ENCODE measurements at places on chromosomes 12 and 14. TPM values are rescaled to one million over a fixed set of nuclear protein-coding genes. Genes with fewer than 3 reads are reported as not detected.

DNA sequence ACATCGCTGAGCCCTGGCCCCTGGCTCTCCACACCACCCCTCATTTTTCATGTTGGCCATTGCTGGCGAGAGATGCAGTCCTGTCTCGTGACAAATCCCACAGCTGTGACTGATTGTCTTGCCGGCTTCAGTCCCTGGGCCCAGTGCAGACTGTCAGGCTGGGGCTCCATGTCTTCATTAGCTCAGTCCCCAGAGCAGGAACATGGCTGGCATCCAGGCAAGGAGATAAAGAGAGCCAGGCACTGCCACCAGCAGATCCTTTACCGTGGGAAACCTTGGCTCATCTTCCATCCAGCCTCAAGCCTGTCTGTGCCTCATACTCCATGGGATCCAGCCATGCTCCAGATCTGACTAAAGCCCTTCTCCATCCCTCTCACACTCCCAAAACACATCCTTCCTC is 284.7 kb upstream of the FKBP4 start:
- ATAC-seq, result no peak

GRCh38 chr14:75259510-75259855 is 19.1 kb upstream of the FOS start:
- peak; percentile 27 for ATAC-seq

DNA sequence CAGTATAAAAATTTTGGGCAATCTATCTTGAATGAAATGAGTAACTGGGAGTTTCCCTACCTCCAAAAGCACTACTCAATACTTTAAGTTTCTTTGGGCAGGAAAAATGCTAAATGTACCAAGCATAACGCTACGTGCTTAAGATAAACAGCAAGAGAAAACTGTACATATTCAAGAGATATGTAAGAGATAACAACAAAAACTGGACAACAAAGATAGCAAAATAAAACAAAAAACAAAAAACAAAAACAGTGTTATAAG is 20.0 kb downstream of the PTGES3 start:
- ATAC-seq, result no peak

GRCh38 chr12:2185751-2186341 is 133.1 kb downstream of the CACNA1C start:
- no peak for ATAC-seq

- ATAC-seq, result no peak
Observed at GRCh38 chr12:107684990-107685359, 624 bp upstream of the PWP1 start.

DNA sequence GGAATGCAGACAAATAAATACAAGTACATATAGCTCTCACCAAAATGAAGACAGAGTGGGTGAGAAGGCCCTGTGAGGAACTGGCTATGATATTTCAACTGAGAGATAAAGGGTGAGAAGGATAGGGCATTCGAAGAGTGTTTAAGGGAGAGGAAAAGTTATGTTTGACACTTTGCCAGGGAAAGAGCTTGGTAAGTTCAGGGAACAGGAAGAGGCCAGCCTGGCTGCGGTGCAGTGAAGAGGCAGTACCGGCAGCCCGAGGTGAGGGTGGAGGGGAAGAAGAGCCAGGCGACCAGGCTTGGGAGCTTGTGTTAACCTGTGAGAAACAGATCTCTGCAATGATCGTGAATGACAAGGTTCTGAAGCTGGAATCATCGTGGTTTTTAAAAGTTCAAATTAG is 84.7 kb upstream of the RFX4 start:
- no peak for ATAC-seq

DNA sequence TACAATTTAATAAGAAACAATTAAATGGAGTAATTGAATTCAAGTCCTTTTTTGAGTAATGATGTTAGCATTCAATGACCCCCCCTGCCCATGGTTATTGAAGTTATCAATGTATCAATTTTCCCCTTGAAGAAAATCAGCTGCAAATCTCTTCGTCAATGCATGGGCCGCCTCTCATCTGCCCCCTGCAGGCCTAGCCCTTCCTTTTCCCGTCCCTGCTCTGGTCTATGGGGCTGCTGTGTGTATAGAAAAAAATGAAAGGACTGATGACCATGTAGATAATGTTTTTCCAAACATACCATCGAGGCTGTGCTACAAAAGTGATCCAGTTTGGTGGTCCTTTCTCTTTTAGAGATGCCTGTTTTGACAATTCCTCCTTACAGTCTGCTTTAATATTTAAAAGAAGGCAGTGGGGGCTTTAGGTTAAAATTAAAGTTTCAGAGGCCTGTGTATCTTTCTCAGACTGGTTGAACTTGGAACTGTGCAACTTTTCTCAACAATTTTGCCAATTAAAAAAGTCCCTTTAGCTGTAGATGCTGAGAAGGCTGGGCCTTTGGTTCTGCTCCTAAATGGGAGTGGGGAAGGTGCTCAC is 98.4 kb downstream of the APAF1 start:
- no peak for ATAC-seq

GRCh38 chr12:12736759-12737676 is 19.9 kb downstream of the CDKN1B start:
- peak; percentile 76 for ATAC-seq

DNA sequence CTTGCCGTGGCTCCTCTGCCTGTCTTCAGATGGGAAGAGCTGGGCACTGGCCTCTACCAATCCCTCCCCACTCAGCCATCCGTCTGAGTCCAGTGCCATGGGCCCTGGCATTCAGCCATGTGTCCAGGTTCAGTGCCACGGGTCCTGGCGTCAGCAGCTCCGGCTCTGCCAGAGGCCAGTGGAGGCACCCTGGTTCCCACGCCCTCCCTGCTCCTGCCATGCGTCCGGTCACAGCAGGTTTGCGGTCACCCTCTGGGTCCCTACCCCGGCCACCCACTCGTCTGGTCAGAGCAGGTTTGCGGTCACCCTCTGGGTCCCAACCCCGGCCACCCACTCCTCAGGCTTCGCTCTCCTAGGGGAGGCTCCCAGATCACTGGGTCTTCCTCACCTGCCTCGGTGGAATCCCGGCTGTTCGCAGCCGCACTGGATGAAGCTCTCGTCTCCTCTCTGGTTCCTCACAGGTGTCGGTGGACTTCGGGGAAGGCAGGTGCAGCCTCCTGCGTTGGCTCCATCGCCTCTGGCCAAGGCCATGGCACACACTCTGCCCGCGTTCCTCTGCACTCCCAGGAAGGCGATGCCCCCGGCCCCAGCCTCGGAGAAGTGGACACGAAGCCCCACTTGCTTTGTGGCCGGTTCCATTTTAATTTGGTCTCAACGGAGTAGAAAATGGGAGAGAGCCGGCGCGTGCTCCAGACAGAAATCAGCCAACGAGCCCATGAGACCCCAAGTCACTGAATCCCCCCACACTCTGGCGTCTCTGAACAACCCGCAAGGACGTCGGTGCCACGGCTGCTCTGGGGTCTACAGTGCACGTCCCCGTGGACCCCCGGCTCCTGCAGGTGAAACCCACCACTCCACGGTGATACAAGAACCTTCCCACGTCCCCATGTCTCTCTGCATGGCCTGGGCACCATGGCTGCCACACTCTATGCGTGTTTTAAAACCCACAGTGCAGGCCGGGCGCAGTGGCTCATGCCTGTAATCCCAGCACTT is 47.8 kb upstream of the FBRSL1 start:
- ATAC-seq, result no peak

DNA sequence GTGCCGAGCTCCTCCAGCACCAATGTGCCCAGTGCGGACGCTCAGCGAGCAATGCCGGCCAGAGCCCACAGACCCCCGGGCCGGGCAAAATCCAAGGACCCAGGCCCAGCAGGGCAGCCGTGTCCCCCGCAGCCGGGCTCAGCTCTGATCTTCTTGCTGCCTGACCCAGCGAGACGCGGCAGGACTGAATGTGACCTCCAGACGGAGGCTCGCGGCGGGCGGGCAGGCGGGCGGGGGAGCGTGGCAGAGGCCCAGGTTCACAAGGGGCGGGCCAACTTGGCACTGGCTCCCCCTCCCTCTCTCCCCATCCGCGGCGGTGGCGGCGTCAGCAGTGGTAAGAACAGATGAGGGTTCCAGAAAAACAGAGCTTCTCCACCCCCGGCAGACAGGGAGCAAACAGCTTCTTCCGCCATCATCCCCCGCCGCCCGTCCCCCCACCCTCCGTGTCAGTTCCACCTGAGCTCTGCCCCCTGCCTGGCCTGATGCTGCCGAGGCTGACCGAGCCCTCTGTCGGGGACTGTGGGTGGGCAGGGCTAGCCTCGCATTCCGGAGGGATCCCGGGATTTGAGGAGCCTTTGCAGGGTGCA is 94.3 kb downstream of the RFLNA start:
- peak; percentile 36 for ATAC-seq

DNA sequence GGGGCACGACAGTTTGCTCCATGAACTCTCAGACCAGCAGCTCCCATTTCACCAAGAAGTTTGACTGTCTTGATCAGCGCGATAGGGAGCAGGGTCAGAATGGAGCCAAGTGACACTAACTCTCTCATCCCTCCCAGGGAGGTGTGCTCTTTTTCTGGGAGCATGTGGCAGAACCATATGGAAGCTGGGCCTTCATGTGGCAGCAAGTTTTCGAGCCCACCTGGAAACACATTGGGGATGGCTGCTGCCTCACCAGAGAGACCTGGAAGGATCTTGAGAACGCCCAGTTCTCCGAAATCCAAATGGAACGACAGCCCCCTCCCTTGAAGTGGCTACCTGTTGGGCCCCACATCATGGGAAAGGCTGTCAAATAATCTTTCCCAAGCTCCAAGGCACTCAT is 24.0 kb downstream of the ITGA7 start:
- no peak for ATAC-seq

GRCh38 chr12:124673801-124674617 is 106.6 kb upstream of the NCOR2 start:
- ATAC-seq, result no peak

DNA sequence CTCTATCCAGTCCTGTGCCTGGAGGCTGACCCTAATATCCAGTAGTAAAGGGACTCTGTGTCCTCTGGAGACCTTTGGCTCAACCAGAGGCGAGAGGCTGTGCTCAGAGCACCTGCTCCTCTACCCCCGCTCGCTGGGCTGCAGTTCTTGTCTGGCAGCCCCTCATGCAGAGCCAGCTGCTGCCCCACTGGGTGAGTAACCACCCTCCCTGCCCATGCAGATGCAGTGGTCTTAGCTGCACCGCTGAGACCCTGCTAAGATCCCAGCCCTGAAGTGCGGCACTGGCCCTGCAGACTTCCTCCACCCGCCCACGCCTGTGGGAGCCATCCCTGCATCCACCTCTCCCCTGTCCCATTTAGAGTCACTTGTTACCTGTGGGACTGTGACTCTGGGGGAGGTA is 347.5 kb upstream of the SFSWAP start:
- ATAC-seq, result no peak

- peak; percentile 100 for ATAC-seq
Observed at GRCh38 chr12:26369588-26369987, 174.2 kb downstream of the SSPN start.

GRCh38 chr14:85934123-85934885 is 404.4 kb downstream of the FLRT2 start:
- ATAC-seq, result no peak

- ATAC-seq, result no peak
Observed at GRCh38 chr12:9235519-9235918, 27.3 kb upstream of the PZP start.

DNA sequence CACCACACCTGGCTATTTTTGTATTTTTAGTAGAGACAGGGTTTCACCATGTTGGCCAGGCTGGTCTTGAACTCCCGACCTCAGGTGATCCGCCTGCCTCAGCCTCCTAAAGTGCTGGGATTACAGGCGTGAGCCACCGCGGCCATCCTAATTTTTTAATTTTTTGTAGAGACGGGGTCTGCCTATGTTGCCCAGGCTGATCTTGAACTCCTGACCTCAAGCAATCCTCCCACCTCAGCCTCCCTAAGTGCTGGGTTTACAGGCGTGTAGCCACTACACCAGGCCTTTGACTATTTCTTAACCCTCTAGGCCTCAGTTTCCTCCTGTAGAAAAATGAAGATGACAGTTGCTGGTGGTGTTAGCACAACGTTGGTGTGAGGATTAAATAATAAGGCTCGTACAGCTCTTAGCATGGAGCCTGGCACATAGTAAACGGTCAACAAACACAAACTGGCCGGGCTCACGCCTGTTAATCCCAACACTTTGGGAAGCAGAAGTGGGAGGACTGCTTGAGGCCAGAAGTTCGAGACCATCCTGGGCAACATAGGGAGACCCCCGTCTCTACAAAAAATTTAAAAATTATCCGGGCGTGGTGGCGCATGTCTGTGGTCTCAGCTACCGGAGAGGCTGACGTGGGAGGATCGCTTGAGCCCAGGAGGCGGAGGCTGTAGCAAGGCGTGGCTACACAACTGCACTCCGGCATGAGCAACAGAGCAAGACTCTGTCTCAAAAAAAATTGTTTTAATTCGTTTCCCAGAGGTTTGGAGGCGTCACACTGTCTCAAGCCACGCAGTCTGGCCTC is 979 bp downstream of the DDX54 start:
- peak; percentile 8 for ATAC-seq

DNA sequence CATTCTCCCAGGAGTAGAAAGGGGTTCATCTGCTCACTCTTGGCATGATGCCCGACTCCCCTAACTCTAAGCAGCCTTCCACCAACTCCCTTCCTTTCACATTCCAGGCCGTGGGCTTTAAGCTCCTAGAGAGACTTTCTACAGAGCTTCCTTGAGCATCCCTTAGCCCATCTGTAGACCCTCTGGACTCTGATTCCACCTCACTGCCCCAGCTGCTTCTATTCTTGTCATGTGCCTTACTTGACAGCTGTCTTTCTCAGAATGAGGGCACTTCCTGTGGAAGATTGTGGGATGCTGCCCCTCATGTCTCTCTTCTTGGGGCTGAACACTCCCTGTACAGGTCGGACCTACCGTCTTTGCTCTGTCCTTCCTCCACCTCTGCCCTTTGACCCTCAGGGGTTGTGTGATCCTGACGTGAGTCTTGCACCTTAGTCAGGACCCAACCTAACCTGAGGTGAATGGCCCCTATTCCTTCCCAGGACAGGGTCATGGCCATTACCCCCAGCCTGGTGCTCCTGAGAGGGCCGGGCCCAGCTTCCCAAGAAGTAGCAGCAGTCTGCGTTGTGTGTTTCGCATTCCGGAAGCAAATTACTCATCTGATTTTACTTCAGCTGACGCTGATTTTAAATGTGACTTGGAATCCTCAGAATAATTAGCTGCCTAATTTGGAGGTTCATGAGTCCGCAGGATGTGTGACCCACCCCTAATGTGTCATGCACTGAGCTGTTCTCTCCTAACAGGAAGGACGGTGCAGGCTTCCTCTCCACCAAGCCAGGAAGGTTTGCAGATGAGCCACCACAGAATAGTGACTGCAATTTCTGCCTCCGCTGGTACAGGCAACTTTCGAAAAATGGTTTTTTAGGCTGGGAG is 2.7 kb upstream of the GALNT6 start:
- no peak for ATAC-seq

Gene TIMM9
- 51.1 TPM for total RNA-seq

Gene SYNE3
- 0.49 TPM for total RNA-seq

Gene KLRF1
- 0.38 TPM for total RNA-seq

Gene ABCB9
- 11.9 TPM for total RNA-seq

Gene WDR89
- total RNA-seq, result 13.3 TPM

Gene TAS2R13
- 1.7 TPM for total RNA-seq

Gene PDZRN4
- total RNA-seq, result 0.20 TPM

Gene CLECL1
- 0.44 TPM for total RNA-seq

Gene PSMC6
- total RNA-seq, result 111 TPM

Gene KLRB1
- total RNA-seq, result 0.18 TPM

Gene KLRD1
- 0.62 TPM for total RNA-seq

Gene CLEC6A
- not detected for total RNA-seq

Gene ZDHHC22
- total RNA-seq, result 23.7 TPM

Measured in motor neuron (in vitro differentiated cells).